ENCODE measurements at places on chromosomes 5 and 9.

GRCh38 chr9:89377411-89377810 lies 59.1 kb downstream of the SECISBP2 start:
- no peak for DNase-seq

GRCh38 chr5:56011835-56012234 lies 17.1 kb upstream of the IL6ST start:
- no peak for DNase-seq

- peak; percentile 46 for DNase-seq
These were observed 902 bp downstream of the HABP4 start for GRCh38 chr9:96450613-96451528.

- DNase-seq, result peak; percentile 94
These were observed at the start of gene SRA1 for GRCh38 chr5:140557136-140557805. TSS of gene SRA1 (minus strand) at chr5:140557473. CDS start at chr5:140557452, 21 bp downstream.

- no peak for DNase-seq
These were observed 226.3 kb downstream of the DMRT2 start for GRCh38 chr9:1276474-1276873.

GRCh38 chr5:63029891-63030290 lies 451.3 kb downstream of the LRRC70 start:
- no peak for DNase-seq

Data from 8988T (cell line).